ENCODE measurements at places on chromosomes 5 and 9.

DNA sequence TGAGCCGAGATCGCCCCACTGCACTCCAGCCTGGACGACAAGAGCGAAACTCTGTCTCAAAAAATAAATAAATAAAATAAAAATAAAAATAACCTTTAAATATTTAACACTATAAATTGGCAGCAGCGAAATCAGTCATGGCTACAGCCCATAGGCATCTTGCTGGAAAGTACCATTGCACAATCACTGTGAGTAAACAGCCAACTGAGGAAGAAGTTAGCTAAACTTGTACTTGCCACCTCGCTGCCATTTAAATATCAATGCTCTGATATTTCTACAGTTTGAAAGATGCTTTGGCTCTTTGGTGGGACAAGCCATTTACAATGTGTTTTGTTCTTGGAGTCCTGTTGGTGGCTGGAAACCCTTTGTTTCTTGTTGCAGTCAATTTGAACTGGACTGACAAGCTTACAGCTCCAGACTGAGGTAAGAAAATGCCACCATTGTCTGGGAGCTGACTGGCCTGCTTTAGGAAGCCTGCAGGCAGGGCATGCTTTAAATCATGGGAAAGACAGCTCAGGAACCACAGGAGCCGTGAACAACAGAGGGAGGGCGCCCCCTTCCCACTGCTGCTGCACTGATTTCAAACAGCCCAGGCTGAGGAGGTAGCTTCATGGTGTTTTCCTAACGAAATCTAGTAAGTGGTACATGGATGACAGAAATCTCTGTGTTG, 322.8 kb upstream of the RFX3 start:
- ATAC-seq = peak; percentile 97

DNA sequence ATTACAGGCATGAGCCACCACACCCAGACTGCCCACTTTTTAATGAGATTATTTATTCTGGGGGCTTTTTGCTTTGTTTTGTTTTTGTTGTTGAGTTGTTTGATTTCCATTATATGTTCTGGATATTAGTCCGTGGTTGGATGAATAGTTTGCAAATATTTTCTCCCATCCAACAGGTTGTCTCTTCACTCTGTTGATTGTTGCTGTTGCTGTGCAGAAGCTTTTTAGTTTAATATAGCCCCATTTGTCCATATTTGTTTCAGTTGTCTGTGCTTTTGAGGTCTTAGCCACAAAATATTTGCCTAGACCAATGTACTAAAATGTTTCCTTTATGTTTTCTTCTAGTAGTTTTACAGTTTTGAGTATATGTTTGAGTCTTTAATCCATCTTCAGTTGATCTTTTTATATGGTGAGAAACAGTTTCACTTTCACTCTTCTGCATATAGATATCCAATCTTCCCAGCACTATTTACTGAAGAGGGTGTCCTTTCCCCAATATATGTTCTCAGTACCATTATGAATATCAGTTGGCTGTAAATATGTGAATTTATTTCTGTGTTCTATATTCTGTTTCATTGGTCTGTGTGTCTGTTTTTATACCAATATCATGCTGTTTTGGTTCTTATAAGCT, 30.2 kb upstream of the TBCA start:
- ATAC-seq = no peak

DNA sequence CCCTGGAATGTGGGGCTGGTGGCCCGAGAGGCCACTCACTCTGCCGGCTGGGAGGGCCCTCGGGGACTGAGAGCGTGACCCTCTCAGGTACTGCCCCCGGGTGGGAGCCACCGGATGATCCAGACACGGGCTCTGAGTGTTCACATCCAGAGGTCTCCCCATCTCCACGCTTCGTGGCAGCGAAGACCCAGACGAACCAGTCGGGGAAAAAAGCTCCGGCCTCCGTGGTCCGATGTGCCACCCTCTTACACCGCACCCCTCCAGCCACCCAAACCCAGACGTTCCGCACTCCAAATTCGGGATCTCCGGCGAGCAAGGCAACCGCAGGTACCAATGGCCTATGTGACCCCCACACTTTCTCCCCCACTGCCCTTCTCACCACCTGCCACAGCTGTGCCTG, 49.5 kb downstream of the AMBP start:
- no peak for ATAC-seq

DNA sequence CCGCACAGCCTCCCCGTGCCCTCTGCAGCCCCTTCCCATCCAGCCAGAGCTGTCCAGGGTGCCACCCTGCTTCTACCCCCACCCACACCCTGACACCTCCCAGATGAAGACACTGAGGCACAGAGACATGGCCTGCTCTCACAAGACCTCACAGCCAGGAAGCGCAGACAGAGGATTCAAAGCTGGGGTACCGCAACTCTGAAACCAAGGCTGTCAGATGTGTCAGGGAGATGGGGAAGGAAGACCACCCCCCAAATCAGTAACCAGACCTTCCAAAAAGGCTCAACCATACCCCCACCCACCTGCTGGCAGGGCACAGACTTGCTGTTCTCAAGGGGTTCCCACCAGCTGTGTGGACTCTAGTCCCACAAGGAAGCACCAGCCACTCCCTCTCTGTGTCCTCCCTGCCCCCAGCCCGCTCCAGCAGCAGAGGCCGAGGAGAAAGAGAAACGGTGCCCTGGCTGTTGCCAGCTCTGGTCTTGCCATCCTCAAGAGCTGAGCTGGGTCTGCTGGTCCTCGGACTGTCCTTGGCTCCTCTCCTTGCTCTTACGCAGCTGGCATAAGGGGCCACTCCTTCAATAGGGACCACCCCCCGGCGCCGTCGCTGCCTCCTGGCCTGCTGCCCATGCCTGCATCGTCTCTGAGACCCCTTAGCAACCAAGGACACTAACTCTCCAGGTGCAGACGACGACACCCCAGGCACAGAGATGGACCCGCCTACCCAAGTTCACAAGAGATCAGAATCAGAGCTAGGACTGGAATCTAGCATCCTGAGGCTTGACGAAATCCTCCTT, 699 bp downstream of the AKNA start:
- no peak for ATAC-seq

DNA sequence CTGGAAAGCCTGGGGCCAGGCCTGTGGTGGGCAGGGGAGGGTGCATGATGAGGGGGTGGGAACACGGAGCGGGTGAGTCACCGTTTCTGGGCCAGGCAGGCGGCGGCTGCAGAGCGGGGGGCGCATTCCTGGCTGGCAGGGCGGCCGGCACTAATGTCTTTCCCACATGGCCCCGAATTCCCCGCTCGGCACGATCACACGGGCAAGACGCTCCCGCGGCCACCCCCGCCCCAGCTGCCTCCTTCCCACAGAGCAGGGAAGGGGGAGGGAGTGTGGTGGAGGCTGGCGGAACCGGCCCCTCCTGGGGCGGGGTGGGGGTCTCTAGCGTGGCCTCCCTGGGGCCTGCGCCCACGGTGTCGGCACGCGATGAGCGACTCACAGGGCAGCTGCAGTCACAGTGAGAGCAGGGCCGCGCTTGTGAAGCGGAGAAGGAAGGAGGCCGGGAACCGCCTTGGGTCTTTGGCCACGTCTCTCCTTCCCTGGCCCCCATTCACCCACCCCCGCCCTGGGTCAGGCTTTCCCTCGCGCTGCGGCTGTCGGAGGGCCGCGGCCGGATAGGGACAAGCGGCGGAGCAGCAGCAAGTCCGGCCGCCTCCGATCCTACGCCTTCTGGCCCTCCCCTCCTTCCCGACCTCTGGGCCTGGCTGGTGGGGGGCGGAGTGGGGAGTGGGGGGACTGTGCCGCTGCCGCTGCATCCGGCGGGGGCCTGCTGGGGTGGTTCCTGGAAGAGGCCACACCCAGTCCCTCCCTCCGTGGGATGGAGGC, 48.9 kb downstream of the CXXC5 start:
- ATAC-seq = peak; percentile 76

GRCh38 chr5:10266839-10267238, 16.8 kb downstream of the CCT5 start:
- no peak for ATAC-seq

- ATAC-seq = no peak
These were observed 22.7 kb upstream of the SVEP1 start for GRCh38 chr9:110602281-110602680.

GRCh38 chr9:33184963-33185362, 17.8 kb upstream of the B4GALT1 start:
- no peak for ATAC-seq

- ATAC-seq = no peak
These were observed 37.5 kb upstream of the SUSD3 start for GRCh38 chr9:93020771-93021670.

DNA sequence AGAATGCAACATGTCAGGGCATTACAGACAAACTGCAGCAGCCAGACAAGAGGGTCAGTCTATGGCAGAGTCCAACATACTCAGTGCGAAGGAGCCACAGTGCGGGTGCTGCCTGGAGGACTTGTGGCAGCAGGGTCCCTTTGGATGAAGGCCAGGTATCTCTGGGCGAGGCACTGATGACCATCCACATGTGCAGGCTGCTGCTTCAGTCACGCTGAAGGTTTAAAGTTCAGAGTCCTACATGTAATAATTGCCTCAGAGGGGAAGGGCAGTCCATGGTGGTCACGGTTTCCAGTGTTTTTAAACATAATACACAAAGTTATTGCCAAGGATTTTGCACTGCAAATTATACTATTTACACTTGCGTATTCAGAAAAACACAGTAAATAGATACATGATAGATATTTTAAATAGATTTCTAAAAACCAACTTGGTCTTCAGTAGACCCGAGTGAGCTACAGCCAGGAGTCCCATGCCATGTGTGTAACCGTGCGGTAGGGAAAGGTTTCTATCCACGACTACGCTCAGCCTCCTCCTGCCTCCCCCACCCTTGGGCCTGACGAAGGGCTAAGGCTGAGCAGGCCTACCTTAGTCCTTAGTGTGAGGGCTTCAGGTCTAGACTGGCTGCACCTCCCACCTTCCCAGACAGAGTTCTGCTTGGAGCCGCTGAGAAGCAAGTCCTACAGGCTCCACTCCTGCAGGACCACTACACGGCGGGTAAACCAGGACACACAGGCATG, 76.2 kb downstream of the GPR21 start:
- ATAC-seq = no peak

GRCh38 chr5:67299231-67299735, 102.7 kb upstream of the CD180 start:
- ATAC-seq = no peak

DNA sequence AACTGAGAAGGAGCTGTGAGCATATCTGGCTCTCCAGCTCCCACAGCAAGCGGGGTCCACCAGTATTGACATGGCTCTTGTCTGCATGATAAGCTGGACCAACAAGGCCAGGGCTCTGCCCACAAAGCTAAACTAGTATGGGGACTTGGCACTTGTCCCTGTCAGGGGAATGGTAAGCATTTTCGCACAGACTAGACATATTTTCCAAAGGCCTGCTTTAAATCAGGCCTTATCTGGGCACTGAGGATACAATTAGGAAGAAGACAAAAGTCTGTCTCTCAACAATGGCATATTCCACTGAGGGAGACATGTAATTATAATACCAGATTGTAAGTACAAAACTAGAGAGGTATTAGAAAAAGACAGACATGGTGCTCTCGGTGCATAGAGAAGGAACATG, 32.1 kb downstream of the CSF2 start:
- no peak for ATAC-seq

GRCh38 chr5:88860501-88860900, 22.5 kb downstream of the MEF2C start:
- ATAC-seq = no peak

- no peak for ATAC-seq
These were observed 111.8 kb upstream of the SMIM23 start for GRCh38 chr5:171673840-171674239.

DNA sequence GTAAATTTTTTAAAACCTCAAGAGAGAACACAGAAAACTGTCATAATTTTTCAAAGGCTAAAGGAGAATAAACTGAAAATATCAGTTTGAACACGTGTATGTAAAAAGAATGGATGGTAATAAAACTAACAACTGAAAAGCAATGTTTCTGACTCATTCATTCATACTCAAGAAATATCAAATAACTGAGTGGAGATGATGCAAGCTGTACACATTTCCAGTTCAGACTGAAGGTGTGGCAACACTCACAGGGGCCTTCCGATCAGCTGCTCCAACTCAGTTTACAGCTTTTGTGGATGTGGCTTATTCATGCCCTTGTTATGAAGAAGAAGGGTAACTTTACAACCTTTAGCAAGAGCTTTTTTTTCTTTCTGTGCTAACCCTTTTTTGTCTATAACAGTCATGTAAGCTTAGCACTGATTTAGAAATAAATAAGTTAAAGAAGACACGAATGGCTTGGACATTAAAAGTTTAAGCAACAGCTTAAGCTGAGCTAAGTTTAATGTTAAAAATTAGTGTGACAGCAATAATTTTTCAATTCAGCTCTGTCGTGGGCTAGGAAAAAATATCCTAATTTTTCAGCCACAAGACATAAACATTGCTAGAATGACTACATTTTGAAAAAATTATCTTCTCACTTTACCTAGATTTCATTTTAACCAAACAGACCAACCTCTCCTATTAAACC, 453.5 kb downstream of the RAB3C start:
- ATAC-seq = peak; percentile 13

GRCh38 chr9:72292256-72292682, 72.7 kb downstream of the ZFAND5 start:
- ATAC-seq = peak; percentile 57

DNA sequence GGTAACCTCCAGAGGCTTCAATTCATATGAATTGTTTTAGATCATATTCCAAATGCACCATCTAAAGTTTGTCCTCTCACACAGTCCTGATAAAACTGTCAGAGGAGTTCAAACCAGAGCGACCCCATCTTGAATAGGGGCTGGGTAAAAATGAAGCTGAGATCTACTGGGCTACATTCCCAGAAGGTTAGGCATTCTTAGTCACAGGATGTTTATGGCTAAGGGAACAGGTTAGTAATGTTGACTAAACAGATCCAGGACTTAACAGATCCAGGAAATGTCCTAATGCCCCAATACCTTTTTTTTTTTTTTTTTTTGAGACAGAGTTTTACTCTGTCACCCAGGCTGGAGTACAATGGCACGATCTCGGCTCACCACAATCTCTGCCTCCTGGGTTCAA, 192.6 kb upstream of the PRDM9 start:
- ATAC-seq = no peak

GRCh38 chr5:17190242-17190778, 27.1 kb upstream of the BASP1 start:
- peak; percentile 76 for ATAC-seq

- no peak for ATAC-seq
These were observed 6.9 kb downstream of the FNBP1 start for GRCh38 chr9:130036099-130036498.

- ATAC-seq = no peak
These were observed 416.1 kb upstream of the TRPC7 start for GRCh38 chr5:136781464-136781863.

DNA sequence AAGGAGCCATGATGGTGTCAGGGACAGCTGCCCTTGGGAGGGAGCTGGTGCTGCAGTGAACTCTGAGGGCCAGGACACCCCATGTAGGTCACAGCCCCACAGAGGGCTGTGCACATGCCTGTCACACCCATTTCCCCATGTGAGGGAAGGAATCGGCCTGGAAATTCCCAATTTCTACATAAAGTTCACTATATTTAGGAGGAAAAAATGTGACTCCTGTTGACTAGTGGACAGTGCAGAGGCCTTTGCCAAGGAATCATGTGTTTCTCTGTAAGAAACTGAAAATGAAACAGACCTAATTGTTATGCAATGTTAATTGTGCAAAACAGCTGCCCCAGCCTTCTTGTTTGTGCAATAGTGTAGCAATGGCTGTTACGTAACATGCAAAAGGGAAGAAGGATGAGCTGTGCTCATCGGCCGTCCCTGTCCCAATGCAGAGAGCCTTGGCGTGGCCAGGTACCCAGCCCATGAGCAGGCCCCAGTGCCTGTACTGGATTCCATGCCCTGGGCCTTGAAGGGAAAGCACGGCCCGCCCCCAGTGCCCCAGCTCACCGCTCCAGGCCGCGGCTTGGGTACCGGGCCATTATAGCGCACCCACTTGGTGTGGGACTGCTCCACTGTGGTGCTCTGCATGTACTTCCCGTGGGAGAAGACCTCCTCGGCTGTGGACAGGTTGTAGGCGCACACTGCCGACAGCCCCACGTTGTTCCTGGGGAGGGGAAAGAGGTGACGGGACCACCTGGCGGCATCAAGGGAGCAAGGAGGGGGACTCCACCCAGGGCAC, 70.0 kb downstream of the SECISBP2 start:
- ATAC-seq = no peak

All from SK-N-SH treated with all-trans-retinoic acid at 6 μM for 48 hours (cell line).